Left kidney (tissue), 8 donors: ENCODE measurements at places on chromosomes 7 and 10.

GRCh38 chr7:149255174-149255573 is 6.8 kb upstream of the ZNF783 start:
- DNase-seq = no peak

- peak; percentile 46 for DNase-seq
Measured at GRCh38 chr10:119859420-119860258, 13.0 kb downstream of the MCMBP start.

DNA sequence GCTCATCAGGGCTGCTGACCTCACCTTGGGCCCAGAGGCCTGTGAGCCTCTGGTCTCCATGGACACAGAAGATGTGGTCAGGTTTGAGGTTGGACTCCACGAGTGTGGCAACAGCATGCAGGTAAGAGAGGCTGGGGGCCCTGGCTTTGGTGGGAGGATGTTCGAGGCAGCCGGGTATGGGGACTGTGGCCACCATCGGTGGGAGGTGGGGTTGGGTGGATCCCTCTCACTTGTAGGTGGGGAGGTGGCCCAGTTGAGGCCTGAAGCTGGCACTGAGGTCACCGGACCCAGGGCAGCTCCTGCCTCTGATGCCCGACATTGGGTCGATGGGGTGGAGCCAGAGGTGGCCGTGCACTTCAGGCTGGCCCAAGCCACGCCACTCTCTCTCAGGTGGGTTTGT is 406 bp downstream of the ZP3 start:
- no peak for DNase-seq

GRCh38 chr7:146659732-146660131 is 543.1 kb downstream of the CNTNAP2 start:
- no peak for DNase-seq

DNA sequence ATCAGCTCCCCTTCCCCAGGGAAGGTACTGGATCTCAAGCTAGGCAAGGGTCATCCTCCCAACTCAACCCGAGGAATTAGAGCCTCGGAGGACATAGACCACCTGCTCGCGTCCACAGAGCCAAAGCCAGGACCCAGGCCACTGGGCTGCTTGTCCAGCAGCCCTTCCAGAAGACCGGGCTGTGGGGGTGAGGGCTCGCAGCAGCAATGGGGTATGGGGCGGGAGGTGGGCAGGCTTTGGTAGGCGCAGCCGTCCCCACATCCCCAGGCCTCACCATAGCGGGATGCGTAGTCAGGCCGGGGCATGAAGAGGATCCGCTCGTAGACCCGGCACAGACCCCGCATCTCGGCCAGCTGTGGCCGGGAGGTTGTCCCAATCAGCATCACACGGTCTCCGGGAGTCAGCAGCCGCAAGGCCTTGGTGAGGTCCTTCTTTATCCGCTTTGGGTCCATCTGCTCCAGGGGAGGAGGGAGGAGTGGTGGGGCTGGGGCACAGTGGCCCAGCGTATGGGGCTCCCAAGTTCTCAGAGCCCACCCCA is 5.0 kb upstream of the ASB10 start:
- no peak for DNase-seq

DNA sequence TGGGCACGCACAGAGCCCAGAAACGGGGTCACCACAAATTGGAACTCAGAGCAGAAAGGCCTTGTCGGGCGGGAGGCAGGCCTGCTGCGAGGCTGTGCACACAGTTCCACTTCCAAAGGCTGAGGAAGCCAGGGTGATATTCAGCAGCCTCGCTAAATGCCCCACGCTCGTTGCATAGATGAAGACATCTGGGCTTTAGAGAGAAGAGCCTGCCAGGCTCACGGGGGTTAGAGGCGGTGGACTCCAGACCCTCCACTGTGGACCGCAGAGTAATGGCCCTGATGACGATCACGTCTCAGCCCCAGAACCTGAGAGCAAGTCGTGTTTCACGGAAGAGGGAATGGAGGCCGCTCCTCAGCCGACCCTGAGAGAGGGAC is 104.2 kb downstream of the DNAJB6 start:
- DNase-seq = no peak

- DNase-seq = no peak
Measured at GRCh38 chr10:85581371-85581770, 785.2 kb downstream of the GRID1 start.

- DNase-seq = no peak
Measured at GRCh38 chr10:69674786-69675185, 44.7 kb downstream of the FAM241B start.
